SHP77 treated with DMSO at 0.1 percent for 48 hours (cell line): ENCODE measurements at places on chromosomes 3 and 15.
A peak's percentile ranks its signal among the peaks of the same experiment; 100 is the strongest.

DNA sequence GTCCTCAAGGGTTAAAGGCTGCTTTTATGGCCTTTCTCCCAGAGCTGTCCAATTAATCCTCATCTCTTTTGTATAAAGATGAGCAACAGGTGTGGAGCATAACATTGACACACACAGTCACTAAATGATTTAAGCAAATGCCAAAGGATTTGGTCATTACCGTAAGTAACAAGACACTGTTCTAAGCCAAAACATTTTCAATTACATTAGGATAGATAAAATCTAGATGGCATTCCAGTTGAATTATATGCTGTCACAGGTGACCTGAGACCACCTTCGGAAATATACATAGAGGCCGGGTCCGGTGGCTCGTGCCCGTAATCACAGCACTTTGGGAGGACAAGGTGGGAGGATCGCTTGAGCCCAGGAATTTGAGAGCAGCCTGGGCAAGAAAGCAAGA is 105.3 kb upstream of the UBE3A start:
- no peak for DNase-seq

- DNase-seq = peak; percentile 51
These were observed 8.6 kb downstream of the TLR9 start for GRCh38 chr3:52216585-52217408.

DNA sequence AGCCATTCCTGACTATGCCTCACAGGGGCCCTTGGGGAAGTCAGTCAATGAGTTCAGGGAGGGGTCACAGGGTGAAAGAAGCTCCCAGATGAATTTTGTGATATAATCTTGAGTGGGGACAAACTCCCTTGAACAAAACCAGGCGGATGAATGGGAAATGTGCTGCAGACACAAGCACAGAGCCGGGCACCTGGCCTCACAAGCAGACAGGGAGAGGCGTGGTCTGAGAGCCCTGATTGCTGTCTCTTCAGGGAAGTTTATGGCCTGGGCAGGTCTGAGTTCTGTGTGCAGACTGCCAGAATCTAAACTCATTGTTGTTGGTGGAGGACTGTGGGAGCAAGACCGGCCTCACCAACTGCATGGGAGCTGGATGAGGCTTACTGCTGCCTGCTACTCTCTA is 591.8 kb downstream of the EPHA3 start:
- DNase-seq = no peak

GRCh38 chr15:41507820-41508290 is 5.8 kb downstream of the LTK start:
- no peak for DNase-seq

- DNase-seq = no peak
These were observed 48.1 kb upstream of the PCSK6 start for GRCh38 chr15:101537483-101538080.

GRCh38 chr15:71397377-71397776 is 282.1 kb downstream of the THSD4 start:
- DNase-seq = no peak

- DNase-seq = no peak
These were observed 151.9 kb upstream of the ZNF385D start for GRCh38 chr3:21902956-21903355.

DNA sequence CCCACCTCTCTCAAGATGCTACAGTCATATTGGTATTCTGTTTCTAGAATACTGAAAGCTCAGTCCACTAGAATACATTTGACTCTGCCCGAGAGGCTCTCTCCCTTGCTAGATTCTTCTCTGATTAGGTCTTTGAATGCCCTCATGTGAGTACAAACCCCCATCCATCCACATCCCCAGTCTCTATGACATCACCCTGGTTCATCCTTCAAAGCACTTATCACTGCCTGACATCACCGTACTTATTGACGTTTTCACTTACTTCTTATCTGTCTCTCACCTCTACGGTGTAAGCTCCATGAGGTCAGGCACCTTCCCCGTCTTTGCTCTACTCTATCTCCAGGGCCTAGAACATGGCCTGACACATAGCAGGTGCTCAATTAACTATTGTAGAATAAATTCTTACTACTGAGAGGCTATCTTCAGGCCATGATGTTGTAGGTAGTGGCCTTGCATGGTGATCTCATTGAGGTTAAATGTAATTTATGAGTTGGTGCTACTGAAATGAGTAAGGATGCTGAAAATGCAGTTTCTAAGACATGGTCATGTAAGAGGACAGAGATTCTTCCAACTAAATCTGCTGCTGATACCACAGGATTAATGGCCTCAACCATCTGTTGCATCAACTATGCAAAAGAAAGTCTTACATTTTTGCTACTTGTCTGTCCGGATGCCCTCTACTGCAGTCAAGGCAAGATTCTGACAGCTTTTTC is 26.8 kb downstream of the EOGT start:
- no peak for DNase-seq

DNA sequence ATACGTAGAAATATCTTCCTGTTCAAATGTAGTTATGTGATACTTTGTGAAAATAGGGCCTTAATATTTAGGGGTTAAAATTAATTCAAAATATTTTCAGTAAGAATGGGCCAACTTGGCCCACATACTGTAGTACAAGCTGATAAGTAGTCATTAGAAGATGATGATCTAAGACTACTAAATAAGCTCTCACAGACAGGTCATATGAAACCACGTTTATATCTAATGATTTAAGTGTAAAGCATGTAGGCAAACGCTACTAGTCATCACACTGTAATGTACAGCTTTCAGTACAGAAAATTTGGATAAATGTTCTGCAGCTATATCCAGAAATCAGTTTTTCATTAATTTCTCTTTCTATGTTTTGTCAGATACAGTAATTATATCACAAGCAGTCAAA is 228.6 kb downstream of the UBE2E2 start:
- DNase-seq = no peak

DNA sequence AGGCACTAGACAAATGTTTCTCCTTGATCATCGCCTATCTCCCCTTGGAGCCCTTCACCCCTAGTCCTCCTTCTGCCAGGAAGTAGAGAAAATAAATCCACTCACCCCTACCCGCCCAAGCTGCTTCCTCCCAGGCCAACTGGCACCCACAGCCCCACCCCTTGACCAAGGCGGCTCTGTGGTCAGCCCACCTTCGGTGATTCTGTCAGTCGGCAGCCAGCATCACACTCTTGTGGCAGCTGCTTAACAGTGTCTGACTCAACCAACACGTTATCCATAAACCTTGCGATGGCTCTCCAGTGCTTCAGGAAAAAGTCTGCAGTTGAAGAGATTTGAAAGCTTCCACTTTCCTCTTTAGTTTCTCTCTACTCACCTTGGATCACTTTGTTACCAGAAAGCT is 7.6 kb downstream of the SHF start:
- no peak for DNase-seq

GRCh38 chr3:135229018-135229495 is 434.0 kb downstream of the EPHB1 start:
- peak; percentile 48 for DNase-seq

- no peak for DNase-seq
These were observed 334.8 kb downstream of the PLCL2 start for GRCh38 chr3:17219593-17219992.

DNA sequence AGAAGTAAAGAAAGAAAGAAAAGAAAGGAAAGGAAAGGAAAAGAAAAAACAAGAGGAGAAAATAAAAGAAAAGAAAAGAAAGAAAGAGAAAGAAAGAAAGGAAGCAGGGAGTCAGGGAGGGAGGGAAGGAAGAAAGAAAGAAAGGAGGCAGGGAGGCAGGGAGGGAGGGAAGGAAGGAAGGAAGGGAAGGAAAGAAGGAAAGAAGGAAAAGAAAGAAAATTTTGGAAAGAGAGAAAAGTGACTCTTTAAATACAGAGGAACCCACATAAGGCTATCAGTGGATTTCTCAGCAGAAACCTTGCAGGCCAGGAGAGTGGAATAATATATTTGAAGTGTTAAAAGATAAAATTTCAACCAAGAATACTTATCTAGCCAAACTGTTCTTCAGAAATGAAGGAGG is 44.2 kb upstream of the GNB4 start:
- DNase-seq = no peak
